ENCODE measurements at places on chromosomes 4 and X. TPM values are rescaled to one million over a fixed set of nuclear protein-coding genes. Genes with fewer than 3 reads are reported as not detected.

Gene MMGT1
- 18.3 TPM for total RNA-seq

Gene PABPC4L
- total RNA-seq, result 1.1 TPM

Gene PABPC1L2B
- total RNA-seq, result 2.0 TPM

Gene GASK1B
- 20.2 TPM for total RNA-seq

Gene ITIH6
- 1.0 TPM for total RNA-seq

Gene PAGE2
- total RNA-seq, result 12.8 TPM

Gene HSD17B11
- total RNA-seq, result 38.2 TPM

Gene KLKB1
- total RNA-seq, result not detected

Gene GCNA
- total RNA-seq, result 18.0 TPM

Gene TEC
- 6.4 TPM for total RNA-seq

Gene CDX4
- total RNA-seq, result not detected

GRCh38 chr4:127967141-127967775, 2.1 kb downstream of the ABHD18 start:
- no peak for DNase-seq

GRCh38 chr4:95693594-95693993, 144.8 kb upstream of the UNC5C start:
- no peak for DNase-seq

DNA sequence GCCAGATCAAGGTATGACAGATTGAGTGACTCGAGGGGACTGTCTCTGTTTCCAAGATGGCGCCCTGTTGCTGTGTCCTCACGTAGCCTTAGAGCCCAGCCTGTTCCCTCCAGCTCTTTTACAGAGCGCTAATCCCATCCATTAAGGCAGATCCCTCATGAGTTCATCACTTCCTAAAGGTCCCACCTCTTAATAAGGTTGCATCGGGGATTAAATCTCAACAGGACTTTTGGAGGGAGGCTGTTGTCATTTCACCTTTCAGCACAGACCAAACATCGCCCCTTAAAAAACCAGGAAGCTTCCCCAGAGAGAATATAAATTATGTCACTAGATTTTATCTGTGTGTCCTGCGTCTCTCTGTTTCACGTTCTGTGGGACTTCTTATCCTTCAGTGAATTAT, 32.6 kb upstream of the DHRSX start:
- DNase-seq, result no peak

- DNase-seq, result no peak
Measured at GRCh38 chr4:155805016-155805415, 46.2 kb downstream of the GUCY1B1 start.

- DNase-seq, result no peak
Measured at GRCh38 chrX:20740443-20740842, 473.7 kb upstream of the RPS6KA3 start.

- DNase-seq, result no peak
Measured at GRCh38 chr4:25753239-25753638, 97.6 kb downstream of the SLC34A2 start.

- no peak for DNase-seq
Measured at GRCh38 chr4:120616041-120616440, 306.5 kb downstream of the PRDM5 start.

- no peak for DNase-seq
Measured at GRCh38 chr4:172813359-172813923, 355.2 kb upstream of the GALNT7 start.

DNA sequence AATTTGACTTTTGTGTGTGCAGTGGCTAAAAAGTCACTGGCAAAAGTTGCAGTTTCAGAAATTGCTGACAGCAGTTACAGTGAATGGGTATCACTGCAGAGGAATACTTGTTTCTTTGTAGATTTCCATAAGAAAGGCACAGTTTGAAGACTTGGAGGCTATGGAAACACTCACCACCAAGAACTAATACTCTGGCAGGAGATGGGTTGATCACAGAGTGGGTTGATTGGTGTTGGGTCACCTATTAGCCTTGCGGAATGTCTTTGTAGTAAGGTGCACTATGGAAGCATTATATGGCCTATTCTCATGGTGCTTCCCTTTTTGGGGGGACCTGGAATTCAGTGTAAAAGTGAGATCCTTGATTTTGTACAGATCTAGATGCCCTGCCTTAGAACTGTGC, 502.8 kb downstream of the CFAP47 start:
- DNase-seq, result no peak

DNA sequence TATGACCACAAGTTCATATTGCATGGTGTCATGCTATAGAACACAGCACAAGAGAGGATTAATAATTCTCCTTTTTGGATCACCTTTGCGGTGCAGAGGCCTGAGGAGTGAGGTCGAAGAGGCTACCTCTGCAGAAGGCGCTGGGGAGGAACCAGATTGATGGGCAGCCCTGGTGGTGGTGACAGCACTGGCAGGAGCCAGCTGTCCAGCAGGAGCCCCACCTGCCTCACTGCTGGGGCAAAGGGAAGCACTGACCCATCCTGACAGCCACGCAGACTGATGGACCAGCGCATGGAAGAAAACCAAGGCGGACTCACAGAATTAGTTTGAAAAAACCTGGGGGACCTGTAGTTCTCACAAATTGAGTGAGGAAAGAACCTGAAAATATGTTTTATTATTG, 50.9 kb downstream of the COX18 start:
- DNase-seq, result no peak

DNA sequence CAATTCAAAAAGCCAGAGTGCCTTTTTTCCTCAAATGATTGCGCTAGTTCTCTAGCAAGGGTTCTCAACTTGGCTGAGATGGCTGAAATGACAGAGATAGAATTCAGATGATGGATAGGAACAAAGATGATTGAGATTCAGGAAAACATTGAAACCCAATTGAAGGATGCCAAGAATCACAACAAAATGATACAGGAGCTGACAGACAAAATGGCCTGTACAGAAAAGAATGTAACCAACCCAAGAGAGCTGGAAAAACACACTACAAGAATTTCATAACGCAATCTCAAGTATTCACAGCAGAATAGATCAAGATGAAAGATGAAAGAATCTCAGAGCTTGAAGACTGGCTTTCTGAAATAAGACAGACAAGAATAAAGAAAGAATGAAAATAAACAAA, 51.7 kb upstream of the MMAA start:
- no peak for DNase-seq

GRCh38 chr4:165079476-165079875, 25.8 kb downstream of the TRIM75 start:
- DNase-seq, result peak; percentile 60

DNA sequence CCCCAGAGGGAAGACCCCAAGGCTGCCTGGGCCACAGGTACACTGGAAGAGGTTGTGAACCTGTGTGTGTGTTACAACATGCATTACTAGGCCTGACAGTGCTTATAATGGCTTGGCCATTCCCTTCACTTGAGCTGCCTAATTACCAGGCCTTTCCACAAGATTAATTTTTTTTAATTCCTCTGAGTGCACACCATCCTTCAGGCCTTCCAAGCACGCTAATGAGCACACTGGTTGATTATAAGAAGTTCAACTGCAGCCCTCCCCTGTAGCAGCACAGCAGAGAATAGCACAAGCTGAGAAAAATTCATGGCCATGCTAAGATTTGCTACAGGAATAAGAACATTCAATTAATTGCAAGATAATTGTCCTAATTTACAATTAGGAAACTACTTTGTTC, 2.2 kb upstream of the SUPT20HL2 start:
- DNase-seq, result no peak

DNA sequence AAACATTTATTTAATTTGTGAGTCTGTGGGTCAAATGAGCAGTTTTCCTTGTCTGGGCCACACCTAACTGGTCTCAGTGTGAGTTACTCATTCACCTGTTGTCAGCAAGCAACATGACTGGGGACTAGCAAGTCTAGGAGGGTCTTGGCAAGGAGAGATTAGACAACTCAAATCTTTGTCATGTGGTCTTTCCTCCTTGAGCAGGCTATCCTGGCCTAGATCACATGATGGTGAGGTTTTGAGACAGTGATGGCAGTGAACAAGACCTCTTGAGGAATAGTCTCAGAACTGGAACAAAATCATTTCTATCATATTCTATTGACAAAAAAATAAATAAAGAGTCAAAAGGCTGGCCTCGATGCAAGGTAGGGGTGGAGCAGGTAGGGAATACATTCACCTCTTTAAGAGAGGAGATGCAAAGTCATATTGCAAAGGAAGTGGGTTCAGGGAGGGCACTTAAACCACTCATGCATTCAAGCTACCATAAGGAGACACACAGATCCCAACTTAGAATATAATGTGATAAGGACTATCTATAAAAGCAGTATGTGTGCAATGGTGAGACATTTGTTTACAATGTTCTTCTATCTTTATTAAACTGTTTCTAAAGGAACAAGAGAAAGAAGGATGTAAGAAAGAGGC, 135.7 kb downstream of the ZNF330 start:
- no peak for DNase-seq

GRCh38 chr4:29081234-29081955, 1638.8 kb upstream of the PCDH7 start:
- DNase-seq, result no peak

DNA sequence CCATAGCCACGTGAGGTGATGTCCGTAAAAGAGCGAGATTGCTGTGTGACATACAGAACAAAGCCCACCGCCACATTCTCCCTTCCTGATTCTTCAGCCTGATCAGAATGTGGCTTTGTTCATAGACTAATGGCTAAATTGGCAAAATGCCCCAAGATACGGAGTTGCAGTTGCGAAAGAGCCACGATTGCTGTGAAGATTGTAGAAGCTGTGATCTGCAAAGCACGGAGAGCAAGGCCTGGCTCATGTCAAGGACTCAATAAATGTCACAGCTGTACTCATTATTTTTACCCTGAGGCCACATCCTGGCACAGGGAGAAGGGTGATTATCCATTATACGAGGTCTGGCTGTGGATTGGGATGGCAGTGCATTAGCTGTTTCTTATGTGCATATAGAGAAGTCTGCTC, 34.2 kb downstream of the ARSD start:
- peak; percentile 56 for DNase-seq

DNA sequence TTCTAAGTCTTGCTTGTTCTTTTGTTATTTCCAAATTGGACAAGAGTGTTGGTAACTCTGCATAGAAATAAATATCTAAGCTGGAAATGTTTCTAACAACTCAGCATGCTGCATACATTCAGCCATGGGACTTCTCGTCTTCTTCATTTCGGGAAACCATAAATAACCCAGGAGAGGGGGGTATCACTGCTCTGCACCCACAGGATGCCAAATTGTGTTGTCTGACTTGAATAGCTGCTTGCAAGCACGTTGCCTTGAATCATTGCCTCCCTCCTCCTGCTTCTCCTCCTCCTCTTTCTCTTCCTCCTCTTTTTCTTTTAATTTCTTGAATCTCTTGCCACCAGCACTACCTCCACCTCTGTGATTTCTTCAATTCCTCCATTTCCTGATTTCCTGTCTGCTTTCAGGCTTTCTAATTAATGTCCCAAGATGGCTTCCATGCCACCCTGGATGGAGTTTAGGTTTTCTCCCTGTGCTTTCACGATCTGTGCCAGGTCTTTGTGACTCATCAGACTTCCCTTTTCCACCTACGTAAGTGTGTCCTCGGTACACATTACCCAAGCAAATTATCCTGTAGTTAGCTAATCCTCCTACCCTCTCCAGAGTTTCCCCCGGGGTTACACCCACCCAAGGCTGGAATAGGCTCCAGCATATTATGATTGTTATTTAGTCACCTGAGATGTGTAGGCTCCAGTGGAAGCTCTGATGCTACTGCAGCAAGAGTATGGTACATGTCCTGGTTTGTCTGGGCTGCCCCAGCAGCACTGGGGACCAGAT, 122.6 kb upstream of the VCX3B start:
- no peak for DNase-seq

DNA sequence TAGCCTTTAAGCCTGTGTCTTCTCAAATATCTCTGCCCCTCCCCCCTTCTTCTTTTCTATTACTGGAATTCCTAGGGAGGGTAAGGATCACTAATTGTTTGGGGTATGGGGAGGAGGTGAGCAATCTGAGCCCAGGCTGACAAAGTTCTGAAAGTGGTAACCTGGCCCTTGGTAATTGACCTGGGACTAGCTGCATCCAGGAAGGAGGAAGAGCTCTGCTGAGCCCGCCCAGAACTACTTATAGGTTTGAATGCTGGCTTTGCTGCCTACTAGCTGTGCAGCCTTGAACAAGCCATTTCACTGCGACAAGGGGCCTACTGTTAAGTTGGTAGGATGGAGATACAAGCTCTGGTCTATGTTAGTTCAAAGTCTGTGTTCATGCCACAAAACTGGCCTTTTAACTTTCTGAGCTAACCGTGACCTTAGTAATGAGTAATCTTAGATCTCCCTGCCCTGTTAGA, 37.8 kb downstream of the DGKK start:
- no peak for DNase-seq

DNA sequence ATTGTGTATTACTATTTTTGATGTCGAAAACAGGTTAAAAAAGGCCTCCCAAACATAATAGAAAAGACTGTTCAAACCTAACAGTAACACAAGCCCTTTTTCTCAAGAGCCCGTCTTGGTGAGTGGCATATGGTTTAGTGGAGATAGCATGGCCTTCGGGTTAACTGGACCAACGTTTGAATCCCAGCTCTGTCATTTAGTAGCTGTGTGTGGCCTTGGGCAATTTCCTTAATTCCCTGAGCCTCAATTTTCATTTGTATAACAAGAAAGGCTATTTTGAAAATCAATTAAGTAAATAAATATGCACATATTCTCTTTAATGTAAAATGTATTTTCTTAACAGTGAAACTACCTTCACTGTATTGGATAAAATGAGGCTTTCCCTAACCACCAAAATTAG, 62.3 kb downstream of the HELT start:
- DNase-seq, result no peak

GRCh38 chr4:123024710-123025109, 102.3 kb upstream of the NUDT6 start:
- no peak for DNase-seq

DNA sequence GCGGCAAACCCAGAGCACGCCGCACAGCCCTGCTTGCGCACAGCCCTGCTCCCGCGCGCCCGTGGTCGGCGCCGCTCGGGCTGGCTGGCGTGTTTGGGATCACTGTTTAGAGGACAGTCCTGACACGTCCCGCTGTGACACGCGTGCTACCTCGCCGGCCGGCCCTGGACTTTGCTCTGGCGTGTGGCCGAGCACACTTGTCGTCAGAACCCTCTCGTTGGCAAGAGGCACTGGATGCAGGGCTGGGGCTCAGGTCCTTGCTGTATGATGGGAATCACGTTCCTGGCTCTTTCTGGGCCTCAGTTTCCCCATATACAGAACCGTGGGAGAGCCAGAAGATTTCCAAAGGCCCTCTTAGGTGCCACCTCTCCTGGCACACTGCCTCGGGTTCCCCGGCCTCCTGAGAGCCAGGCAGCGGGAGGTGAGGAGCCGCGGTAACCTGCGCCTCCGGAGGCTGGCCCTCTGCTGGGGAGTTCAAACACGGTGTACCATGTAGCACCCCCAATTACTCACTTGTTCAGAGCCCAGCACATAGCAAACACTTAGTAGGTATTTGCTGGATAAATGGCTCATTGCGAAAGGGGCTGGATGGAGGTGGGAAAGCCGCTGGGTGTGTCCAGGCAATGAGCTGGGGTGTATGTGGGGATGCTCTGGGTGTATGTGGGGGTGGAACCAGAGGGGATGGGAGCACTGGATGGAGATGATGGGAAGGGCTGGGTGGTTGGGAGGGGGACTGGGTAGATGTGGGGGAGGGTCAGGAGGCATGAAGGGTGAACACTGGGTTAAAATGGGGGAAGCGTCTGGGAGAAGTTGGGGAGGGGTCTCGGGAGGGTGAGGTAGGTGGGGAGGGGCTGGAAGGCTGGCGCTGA, 76.6 kb downstream of the HTRA3 start:
- DNase-seq, result no peak

- DNase-seq, result no peak
Measured at GRCh38 chrX:32483534-32484136, 727.7 kb downstream of the DMD start.
